T-helper 9 cell (primary cell): ENCODE measurements at places on chromosomes 12 and 14.

GRCh38 chr14:45810152-45810872, 557.3 kb upstream of the MIS18BP1 start:
- DNase-seq, result no peak

GRCh38 chr12:127035011-127035879, 1231.7 kb upstream of the TMEM132C start:
- no peak for DNase-seq

- no peak for DNase-seq
Observed at GRCh38 chr14:74979442-74980397, 23.0 kb upstream of the EIF2B2 start.

DNA sequence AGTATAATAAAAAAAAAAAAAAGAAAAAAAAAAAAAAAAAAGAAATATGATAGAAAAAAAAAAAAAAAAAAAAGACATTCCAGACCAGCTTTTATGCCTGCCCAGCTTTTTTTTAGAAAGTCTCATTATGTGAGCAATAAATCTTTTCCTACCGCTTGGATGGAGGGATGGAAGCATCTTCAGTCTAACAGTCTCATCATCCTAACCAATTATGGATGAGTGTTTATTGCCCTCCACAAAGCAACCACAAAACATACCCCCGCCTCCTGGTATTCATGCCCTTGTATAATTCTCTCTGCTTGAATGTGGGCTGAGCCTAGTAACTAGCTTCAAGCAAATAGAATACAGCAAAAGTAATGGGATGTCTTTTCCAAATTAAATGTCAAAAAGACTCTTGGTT, 33.7 kb upstream of the ADAMTS20 start:
- DNase-seq, result no peak

DNA sequence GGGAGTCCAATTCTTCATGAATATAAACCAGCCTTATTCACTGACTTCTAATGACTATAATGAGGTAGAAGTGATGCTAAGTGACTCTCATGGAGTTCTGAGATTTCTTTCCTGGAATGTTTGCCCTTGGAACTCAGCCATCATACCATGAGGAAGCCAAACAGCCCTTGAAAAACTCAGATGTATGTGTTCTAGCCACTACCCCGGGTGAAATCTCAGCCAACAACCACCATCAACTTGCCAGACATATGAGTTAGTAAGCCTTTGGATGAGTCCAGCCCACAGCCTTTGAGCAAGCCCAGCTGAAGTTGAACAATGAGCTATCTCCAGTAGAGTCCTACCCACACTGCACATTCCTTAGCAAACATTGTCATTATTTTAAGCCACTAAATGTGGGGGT, 149.5 kb downstream of the SLC6A15 start:
- no peak for DNase-seq

- DNase-seq, result no peak
Observed at GRCh38 chr12:5511644-5512600, 80.0 kb downstream of the NTF3 start.

DNA sequence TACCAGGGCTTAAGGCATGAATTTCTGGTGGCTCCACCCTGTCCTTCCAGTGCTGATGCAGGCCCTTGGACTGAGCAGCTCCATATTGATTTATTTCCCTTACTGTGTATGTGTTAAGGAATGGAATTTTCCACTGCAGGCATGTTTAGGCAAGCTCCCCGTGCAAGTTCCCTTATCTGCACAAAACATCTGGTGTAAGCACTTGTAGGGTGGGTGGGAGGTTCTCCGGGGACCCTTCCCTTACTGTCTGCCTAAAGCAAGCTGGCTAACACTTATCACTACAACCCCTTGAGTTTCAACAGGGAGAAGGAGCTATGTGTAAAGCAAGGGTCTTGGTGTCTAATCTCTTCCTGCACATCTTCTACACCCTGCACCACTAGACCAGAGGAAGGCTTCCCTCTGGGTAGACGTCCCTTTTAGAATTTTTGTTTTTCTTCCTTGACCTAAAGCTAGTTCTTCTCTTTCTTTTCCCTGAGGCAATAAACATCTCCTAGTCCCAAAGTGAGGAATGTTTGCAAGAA, 22.0 kb upstream of the DRAM1 start:
- no peak for DNase-seq

DNA sequence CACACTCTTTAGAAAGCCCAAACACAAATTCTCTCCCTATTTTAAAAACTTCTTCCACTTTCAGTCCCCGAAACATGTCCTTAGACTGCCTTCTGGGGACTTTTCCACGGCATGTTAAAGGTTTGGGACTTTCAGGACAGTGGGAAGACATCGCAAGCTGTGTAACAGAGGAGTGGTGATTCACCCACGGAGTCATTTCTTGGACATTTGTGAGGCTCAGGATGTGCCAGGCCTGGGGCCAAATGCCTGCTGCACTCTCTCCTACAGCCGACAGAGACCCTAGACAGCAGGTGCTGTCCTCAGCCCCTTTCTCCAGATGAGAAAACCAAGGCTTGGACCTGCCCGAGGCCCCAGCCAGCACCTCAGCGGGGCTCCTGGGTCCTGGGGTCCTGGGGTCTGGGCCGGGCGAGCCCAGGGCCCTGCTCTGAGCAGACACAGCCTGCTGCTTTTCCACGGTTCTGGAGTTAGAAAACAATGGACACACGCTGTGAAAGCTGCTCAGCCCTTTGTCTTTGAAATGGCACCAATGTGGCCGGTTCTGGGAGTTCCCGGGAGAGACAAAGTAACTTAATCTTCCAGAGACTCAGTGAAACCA, 370.2 kb upstream of the SFSWAP start:
- no peak for DNase-seq

- DNase-seq, result no peak
Observed at GRCh38 chr12:129186952-129187351, 333.7 kb downstream of the GLT1D1 start.

- DNase-seq, result no peak
Observed at GRCh38 chr12:15323480-15323879, 1.2 kb downstream of the PTPRO start.

DNA sequence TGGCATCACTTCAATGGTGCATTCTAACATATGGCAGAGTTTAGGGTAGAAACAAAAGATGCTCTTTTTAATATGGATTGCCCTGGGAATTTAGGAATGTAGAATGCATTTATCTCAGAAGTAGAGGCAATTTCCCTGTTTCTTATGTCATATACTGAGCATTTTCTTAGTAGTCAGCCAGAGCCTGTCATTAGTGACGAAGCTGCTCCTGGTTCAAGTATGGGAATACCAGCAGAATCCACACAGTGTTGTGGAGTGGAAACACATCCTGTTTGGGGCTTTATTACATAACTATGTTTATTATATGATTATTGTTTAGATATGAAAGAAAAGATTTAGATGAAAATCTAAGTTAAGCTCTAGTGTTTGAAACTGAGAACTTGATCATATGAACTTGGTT, 12.2 kb downstream of the CIPC start:
- DNase-seq, result no peak

- no peak for DNase-seq
Observed at GRCh38 chr14:95309261-95310051, 10.3 kb downstream of the CLMN start.

- no peak for DNase-seq
Observed at GRCh38 chr12:2322554-2323120, 269.9 kb downstream of the CACNA1C start.

- no peak for DNase-seq
Observed at GRCh38 chr12:108939594-108939993, 59.7 kb downstream of the DAO start.

- no peak for DNase-seq
Observed at GRCh38 chr14:33414041-33414440, 475.4 kb downstream of the NPAS3 start.

DNA sequence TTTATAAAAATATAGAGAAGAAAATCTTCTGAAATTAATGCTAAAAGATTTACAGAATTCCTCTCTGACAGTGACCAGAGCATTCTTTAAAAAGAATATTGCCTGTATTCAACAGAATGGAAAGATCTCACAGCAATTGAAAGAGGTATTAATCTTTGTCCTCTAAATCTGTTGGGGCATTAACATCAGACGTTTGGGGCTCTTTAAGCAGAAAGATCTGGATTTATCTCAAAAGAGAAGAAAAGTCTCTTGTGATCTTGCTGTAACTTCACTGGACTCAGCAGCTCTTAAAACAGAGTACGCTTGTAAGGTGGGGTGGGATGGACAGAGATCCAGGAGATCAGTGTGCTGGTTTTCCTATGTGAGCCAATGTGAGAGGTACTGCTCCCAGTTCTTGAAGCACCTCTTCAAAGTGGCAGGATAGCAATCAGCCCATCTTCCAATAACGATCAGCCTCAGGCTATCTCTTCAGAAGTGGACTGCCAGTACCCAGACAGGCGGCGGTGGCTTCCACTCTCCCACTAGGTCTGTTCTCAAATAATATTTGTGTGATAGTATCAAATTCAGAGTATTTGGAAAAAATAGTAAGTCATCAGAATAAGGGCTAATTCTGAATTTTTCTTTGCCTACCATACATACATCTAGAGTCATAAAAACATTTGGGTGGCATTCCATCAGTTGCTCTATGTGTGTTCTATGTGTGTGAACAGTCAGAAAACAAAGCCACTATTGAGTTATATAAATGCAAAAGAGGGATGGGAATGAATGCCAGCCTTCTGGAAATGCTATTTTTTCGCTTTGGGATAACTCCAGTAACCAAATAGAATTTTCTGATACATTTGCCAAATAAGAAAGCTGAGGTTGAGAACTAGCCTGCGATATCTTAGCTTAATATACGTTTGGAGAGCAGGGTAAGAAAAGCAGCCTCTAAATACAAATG, 237.4 kb upstream of the RGS6 start:
- no peak for DNase-seq

DNA sequence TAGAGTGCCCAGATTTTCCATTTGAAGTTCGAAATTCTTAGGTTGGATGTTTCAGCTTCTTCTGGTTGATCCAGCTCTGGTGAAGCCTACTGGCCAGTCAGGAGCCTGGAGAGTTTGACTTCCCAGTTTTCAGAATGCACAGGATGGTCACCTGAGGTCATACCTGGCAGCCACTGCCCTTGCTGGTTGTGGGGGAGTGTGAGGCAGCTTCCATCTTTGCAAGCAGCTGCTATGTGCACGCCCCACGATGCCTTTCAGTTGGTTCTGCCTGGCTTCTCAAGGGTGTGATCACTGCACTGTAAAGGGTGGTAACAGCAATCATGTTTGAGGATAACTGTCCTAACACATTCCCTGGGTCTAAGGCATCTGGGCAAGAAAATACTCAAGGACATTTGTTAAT, 15.4 kb downstream of the CCDC92 start:
- DNase-seq, result no peak

- no peak for DNase-seq
Observed at GRCh38 chr14:34710744-34711143, 3.6 kb downstream of the CFL2 start.

- DNase-seq, result no peak
Observed at GRCh38 chr14:36502558-36503508, 17.2 kb downstream of the NKX2-1 start.

GRCh38 chr12:49868952-49869815, 26.3 kb upstream of the BCDIN3D start:
- DNase-seq, result no peak

DNA sequence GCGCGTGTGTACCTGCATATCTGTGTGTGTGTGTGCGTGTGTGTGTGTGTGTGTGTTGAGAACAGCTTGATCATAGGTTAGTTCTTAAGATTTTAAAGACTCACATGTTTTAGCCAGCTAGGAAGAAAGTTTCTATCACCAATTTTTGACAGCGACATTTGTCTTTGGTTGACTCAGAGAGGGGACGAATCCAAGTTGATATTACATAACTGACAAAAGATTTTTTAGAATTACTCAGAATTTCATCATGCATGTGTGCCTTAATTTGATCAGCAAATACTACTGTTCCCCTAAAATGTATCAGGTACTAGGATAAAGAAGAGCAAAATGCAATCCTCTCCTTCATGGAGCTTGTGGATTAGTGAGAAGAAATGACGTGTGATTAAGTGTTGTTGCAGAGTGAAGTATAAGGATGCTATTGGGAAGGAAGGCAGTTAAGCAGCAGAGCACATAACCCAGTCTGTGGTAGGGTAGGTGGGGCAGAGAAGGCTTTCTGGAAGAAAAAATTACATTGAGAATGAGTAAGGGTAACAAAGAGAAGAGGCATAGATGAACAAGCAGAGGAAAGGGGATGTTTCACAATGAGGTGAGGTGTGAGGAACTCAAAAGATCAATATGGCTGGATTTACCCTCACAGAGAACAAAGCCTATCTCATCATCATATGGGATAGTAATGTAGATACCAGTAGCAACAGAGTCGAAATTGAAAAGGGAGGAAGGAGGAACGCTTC, 77.5 kb downstream of the ELK3 start:
- no peak for DNase-seq

DNA sequence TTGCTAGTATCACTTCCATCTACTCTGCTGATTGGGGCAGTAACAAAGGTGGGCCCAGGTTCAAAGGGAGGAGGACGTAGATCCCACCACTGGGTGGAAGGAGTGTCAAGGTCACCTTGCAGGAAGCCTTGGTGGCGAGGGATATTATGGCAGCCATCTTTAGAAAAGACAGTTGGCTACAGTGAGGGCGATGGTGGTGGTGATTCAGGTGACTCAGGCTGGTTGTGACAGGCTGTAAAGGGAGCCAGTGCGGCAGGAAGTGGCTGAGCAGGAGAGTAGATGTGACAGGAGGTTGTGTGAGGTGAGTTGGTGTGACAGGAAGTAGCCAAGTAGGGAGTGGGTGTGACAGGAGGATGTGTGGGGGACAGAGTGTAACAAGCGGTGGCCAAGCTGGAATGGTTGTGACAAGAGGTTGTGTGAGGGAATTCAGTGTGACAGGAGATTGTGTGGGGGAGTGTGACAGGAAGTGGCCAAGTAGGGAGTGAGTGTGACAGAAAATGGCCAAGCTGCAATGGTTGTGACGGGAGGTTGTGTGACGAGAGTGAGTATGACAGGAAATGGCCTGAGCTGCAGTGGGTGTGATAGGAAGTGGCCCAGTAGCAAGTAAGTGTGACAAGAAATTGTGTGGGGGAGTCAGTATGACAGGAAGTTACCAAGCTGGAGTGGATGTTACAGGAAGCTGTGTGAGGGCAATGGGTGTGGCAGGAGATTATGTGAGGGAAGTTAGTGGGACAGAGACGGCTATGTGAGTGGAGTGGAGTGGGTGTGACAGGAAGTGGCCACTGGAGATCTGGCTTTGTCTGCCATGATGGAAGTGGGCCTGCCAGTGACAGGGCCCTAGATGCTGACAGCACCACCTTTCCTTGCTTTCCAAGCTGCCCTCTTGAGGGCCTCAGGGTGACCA, 136.5 kb upstream of the MYL2 start:
- DNase-seq, result peak; percentile 21

DNA sequence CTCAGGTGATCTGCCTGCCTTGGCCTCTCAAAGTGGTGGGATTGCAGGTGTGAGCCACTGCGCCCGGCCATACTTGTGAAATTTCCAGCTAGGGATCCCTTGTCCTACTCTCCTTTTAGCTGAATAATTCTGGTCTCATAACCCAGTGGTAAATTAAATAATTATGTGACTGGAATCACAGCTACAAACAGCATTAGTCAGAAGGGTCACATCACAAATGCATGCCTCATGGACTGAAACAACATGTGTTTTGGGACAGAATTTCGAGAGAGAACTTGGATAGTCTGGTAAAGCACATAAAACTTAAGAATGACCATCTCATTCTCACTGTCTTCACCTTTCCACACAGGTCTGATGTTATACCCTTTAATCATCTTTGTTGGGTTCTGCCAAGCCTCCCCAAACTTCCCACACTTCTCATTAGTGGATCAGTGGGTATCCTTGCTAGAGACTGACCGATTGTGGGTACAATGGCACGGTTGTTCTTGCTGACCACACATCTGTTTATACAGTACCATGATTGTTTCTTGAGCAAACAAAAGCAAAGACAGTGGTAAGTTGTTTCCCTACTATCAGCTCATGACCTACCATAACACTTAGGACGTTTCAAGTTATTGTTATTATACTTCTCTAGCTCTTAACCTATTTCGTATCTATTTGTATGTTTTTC, 5.1 kb downstream of the GPRC5D start:
- DNase-seq, result no peak

GRCh38 chr14:69303086-69303485, 43.1 kb downstream of the GALNT16 start:
- DNase-seq, result no peak
